Endodermal cell (in vitro differentiated cells): ENCODE measurements at places on chromosomes 1 and 21. TPM values are rescaled to one million over a fixed set of nuclear protein-coding genes. Genes with fewer than 3 reads are reported as not detected.

DNA sequence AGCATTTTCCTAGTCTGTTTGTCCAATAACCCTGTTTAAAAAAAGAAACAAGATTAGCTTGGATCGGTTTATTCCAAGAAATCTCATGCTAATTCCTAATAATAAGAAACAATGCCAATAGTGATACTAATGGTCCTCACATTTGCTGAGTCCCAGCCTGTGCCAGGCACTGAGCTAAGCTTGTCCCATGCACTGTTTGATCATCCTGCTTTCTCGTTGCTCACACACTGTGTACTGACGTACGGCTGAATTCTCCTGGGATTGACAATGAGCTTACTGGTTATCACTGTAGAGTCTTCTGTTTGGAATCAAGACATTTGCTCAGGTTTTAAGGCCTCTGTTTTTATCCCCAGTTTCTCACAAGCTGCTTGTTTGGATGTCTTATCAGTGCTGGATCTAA is 71.1 kb downstream of the CACNA1E start:
- H3K27ac ChIP-seq = no peak overlapping the region
- no peaks in the 10 kb centered on the region for H3K4me1 ChIP-seq
- no peak overlapping the region for H3K4me3 ChIP-seq
- H3K27me3 ChIP-seq = peaks cover 25% of the 10 kb centered on the region
- no peaks in the 10 kb centered on the region for H3K36me3 ChIP-seq
- no peak for DNase-seq

DNA sequence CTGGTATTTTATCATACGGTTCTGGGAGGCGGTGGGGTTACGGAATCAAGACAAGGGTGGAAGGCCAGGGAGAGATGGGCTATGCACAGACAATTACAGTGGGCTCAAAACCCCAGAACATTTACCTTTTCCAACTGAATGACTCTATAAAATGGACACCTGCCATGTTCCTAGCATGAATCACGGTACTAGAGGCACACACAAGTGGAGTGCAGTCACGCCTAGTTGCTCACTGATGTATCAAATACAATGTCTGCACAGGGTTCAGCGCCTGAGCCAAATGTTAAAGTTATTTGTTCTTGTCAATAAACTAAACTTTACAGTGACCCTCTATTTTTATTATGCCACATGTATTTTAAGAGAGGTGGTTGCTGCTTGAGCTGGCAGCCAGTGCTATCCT is 121.4 kb downstream of the ATG4C start:
- H3K36me3 ChIP-seq = no peaks in the 10 kb centered on the region
- H3K27ac ChIP-seq = no peak overlapping the region
- no peak for DNase-seq
- no peaks in the 10 kb centered on the region for H3K4me1 ChIP-seq

The RHD gene
- total RNA-seq = not detected in 2 replicates

- no peak for DNase-seq
- H3K4me3 ChIP-seq = no peak overlapping the region
- no peaks in the 10 kb centered on the region for H3K36me3 ChIP-seq
- H3K27ac ChIP-seq = no peak overlapping the region
- H3K27me3 ChIP-seq = no peaks in the 10 kb centered on the region
Observed at GRCh38 chr21:35207322-35207721, 158.2 kb upstream of the RUNX1 start.

DNA sequence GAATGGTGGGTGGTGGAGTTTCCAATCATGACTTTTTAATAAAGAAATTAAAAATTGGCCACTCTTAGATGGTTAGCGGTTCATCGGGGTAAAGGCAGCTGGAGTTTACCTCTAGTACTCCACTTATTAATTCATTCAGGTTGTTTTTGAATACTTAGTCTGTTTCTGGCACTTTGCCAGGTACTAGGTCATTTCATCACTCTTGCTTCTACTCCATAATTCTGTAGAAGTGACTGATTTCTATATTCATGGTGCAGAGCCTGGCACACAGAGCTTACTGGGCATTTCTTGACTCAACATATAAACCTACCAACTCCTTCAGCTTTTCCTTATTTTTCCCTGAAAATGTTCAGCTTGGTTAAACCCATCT is 31.5 kb downstream of the FOXD2 start:
- H3K4me1 ChIP-seq = no peaks in the 10 kb centered on the region
- no peaks in the 10 kb centered on the region for H3K36me3 ChIP-seq
- H3K27me3 ChIP-seq = peaks cover 27% of the 10 kb centered on the region
- DNase-seq = no peak
- H3K4me3 ChIP-seq = no peak overlapping the region
- H3K27ac ChIP-seq = no peak overlapping the region

GRCh38 chr1:91750398-91750996 is 135.5 kb downstream of the TGFBR3 start:
- DNase-seq = no peak
- no peaks in the 10 kb centered on the region for H3K4me1 ChIP-seq
- H3K36me3 ChIP-seq = no peaks in the 10 kb centered on the region
- H3K27ac ChIP-seq = no peak overlapping the region
- no peak overlapping the region for H3K4me3 ChIP-seq

The COP1 gene
- total RNA-seq = 55.6 to 71.1 TPM (median 70.6 TPM) in 3 replicates

DNA sequence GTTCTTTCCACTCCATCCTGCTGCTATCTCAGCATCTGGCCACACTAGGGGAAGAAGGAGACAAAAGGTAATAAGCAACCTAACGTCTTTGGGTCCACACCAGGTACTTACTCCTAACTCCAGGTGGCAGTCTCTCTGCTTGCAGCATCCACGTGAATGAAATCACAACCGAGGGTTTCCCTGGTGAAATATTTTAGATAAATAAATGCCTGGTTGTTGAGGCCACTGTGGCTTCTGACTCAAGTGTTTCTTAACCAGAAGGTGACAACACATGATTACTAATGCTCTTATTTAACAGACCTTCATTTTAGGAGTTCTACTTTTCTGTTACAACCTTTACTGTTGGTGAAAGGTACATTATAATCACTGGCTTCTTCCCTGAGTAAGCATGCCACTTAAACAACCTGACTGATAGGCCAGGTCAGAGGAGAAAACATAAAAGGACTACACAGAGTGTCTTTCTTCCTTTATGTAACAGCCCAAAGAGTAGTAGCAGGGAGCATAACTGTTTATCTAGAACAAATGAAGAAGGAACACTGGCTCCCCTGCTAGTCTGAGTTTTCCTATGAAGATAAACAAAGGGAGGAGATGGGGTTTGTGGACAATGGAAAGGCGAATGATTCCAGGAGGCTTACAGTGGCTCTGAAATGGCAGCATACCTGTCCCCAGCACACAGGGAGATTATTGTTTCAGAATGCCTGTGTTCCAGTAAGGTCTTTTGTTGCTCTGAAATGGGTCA is 59.9 kb downstream of the SYT6 start:
- no peak overlapping the region for H3K4me3 ChIP-seq

- peaks cover 22% of the 10 kb centered on the region for H3K4me1 ChIP-seq
- no peaks in the 10 kb centered on the region for H3K27me3 ChIP-seq
- no peak overlapping the region for H3K27ac ChIP-seq
- no peak overlapping the region for H3K4me3 ChIP-seq
- no peak for DNase-seq
- H3K36me3 ChIP-seq = no peaks in the 10 kb centered on the region
Observed at GRCh38 chr1:246063013-246063616, 444.0 kb downstream of the SMYD3 start.

- H3K27ac ChIP-seq = no peak overlapping the region
- no peak overlapping the region for H3K4me3 ChIP-seq
- H3K36me3 ChIP-seq = no peaks in the 10 kb centered on the region
- H3K27me3 ChIP-seq = no peaks in the 10 kb centered on the region
Observed at GRCh38 chr1:67208217-67208616, 42.0 kb downstream of the IL23R start.

- no peaks in the 10 kb centered on the region for H3K27me3 ChIP-seq
- H3K4me1 ChIP-seq = peaks cover 6% of the 10 kb centered on the region
- H3K4me3 ChIP-seq = no peak overlapping the region
- no peaks in the 10 kb centered on the region for H3K36me3 ChIP-seq
- no peak overlapping the region for H3K27ac ChIP-seq
Observed at GRCh38 chr1:187121661-187122060, 292.9 kb downstream of the PLA2G4A start.

- no peak for DNase-seq
- H3K27me3 ChIP-seq = no peaks in the 10 kb centered on the region
- no peak overlapping the region for H3K4me3 ChIP-seq
- H3K27ac ChIP-seq = no peak overlapping the region
Observed at GRCh38 chr1:157030728-157031127, 14.8 kb downstream of the ARHGEF11 start.

The CYP4Z1 gene
- 0.20 TPM in 1 of 2 replicates, not detected in the other for total RNA-seq

The KRTAP11-1 gene
- total RNA-seq = not detected in 2 replicates

The AMY1A gene
- not detected in 3 replicates for total RNA-seq

DNA sequence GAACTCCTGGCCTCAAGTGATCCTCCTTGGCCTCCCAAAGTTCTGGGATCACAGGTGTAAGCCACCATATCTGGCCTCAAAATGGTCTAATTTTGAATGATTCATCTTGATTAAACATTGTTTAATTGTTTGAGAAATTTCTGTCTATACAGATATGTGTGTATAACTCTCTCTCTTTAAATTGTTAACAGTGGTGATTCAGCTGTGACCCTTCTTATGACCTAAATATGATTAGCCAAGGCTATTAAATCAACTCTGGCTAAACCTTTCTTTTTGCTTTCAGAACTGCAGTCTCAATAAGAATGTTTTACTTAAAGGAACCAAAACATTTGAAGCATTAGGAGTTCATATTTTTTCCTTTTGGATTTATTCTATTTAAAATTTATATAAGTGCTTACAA is 19.2 kb upstream of the B3GALT5 start:
- H3K27me3 ChIP-seq = no peaks in the 10 kb centered on the region
- no peak for DNase-seq
- no peaks in the 10 kb centered on the region for H3K36me3 ChIP-seq
- no peak overlapping the region for H3K27ac ChIP-seq
